Stimulated activated CD8-positive, alpha-beta memory T cell treated with anti-CD3 and anti-CD28 coated beads, Interleukin-7, amount 100 ng/mL, for 24 hours (primary cell): ENCODE measurements at places on chromosomes 11 and 22.

DNA sequence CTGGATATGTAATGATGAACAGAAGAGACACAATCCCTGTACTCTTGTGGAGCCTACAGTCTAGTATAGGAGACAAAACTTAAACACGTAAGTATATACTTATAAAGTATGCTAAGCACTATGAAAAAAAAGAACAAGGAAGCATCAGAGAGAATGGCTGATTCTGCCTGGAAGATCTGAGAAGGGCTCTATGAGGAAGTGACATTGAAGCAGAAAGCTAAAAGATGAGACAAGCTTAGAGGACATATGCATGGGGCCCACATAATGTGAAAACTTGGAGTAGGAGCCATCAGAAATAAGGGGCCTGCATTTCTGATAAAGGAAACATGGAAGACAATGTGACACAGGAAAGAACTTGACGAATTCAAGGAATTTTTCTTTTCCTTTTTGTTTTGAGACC lies 16.6 kb downstream of the SAA1 start:
- DNase-seq, result no peak

GRCh38 chr22:28426346-28427132 lies 253.1 kb downstream of the TTC28 start:
- no peak for DNase-seq

- no peak for DNase-seq
These were observed 41.1 kb upstream of the TPBGL start for GRCh38 chr11:75199412-75199955.

- no peak for DNase-seq
These were observed 149.4 kb downstream of the BRD1 start for GRCh38 chr22:49678137-49678841.

GRCh38 chr11:15636521-15637089 lies 521.9 kb downstream of the INSC start:
- DNase-seq, result no peak

DNA sequence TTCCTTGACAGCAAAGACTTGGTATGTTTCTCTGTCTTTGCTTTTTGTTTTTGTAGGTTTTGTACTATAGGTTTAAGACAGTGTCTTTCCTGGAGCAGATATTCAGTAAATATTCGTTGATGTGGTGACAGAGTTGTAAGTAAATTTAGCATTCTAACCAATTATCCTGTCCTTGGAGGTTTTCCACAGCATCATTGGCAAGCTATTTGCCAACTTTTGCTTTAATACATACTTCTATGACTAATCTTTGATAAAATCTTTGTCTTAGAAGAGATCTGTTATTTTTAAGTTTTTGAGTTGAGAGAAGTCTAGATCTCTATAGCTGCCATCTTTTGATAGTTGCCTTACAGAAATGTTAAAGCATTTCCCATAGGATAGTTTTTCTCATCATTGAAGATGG lies 3.8 kb downstream of the USP47 start:
- no peak for DNase-seq

GRCh38 chr22:36065462-36065774 lies 36.8 kb upstream of the RBFOX2 start:
- DNase-seq, result no peak

DNA sequence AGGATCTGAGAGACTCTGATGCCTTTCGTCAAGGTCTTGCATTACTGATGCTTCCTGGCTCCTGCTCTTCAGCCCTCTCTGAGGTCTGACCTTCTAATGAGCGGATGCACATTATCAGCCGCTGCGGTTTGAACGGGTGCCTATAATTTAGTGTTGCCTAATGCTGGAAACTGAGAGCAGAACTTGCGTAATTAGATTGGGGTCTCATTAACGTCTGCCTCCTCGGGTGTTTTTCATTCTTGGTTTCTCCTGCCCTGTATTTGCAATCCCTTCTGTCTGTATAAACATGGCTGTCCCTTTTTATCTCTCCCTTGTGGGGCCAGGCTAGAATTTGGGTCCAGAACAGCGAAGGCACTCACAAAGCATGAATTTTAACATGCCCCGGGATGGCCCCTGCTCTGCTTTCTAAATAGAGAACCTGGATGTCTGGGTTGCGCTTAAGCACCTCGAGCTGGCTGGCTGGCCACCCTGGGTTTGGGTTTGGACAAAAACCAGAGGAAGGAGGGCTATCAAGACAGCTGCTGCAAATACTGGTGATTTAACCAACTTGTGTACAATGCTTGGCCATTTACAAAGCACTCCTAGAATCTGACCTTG lies 118.6 kb downstream of the TIMP3 start:
- DNase-seq, result no peak

DNA sequence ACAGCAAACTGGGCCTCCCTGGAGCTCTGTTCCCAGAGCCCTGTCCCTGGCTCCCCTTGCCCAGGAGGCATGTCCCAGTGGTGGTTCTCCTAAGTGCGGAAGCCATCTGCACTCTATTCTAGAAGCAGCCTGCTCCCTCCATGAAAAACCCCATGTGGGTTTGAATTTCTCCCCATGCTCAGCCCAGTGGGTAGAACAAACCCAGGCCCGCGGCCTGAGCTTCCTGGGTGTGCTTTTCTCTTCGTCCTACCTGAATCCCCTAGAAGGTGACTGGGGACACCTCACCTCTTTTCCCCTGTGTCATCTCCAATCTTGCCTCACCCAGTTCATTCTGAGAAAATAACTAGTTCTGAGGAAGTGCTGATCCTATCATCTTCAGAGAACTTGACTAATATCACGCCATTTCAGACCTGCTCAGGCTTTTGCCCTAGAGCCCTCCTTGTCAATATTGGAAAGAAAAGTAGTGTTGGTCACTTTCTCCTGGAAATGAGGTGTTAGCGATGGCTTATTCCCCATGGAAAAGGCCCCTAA lies 15.9 kb downstream of the IL10RA start:
- DNase-seq, result no peak

DNA sequence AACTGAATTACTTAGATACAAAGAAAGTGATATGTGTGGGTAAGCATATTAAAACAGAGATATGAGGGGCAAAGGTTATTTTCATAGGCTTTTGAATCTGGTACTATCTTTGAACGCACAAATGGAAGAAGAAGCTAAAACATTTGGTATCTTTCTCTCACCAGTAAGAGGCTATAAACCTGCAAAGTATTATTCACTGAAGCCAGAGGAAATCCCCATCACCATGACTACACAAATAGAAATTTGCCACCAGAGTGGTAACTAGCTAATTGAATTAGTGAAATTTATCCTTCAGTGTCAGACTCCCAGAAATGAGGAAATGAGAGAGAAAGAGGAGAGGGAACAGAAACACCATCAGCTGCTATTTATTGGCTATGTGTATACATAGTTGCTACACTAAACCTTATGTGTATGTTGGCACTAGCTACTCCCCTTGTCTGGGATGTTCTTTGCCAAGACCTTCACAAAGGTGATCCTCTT lies 503.4 kb downstream of the DLG2 start:
- DNase-seq, result no peak

GRCh38 chr11:113896156-113896879 lies 8.3 kb upstream of the HTR3B start:
- DNase-seq, result no peak

- no peak for DNase-seq
These were observed 3.1 kb downstream of the KCNJ5 start for GRCh38 chr11:128894286-128894681.

DNA sequence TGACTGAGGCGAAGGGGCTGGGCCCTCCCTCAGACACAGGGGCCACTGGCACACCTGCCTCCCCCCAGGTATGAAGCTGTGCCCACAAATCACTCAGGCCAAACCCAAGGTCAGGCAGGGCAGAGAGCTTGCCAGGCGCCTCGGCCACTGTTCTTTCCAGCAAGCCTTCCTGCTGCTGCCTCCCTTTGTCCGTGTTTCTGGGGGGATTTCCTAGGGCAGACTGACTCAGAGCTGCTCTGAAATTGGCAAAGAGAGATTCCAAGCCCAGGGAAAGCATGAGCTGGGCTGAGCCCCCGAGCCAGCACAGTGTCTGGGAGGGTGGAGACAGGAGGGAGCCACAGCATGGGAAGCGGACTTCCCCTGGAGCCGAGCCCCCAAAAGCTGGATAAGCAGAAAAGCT lies 33.2 kb downstream of the PPP2R1B start:
- DNase-seq, result no peak

GRCh38 chr11:120332822-120333716 lies 3.1 kb upstream of the ARHGEF12 start:
- DNase-seq, result no peak

- no peak for DNase-seq
These were observed 44.6 kb downstream of the RDX start for GRCh38 chr11:110251836-110252235.

- no peak for DNase-seq
These were observed 122.7 kb downstream of the GRIA4 start for GRCh38 chr11:105732611-105733010.

GRCh38 chr11:9017773-9018172 lies 14.0 kb upstream of the NRIP3 start:
- no peak for DNase-seq

DNA sequence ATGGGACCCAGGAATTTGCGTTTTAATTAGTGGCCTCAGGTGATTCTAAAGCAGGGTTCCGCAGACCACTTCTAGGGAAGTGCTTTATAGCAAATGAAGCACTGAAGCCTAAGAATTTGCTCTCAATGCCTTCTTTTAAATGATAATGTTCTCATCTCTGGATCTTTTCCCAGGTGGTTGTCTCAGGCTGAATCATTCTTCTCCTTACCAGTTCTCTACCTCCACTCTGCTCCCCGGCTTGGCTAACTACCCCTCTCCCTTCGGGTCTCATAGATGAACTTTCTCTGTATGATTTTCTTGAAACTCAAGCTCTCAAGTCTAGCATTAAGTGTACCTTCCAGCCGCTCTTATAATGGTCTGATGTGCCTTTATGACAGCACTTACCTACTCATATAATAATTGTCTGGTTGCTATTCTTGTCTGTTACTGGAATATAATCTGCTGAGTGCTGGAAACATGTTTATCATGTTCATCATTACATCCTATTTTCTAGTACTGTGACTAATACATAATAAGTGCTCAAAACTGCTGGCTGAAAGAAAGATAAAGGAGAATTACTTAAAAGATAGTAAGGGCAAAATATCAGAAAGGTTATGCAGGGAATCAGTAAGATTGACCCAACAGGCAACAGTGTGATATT lies 195.9 kb upstream of the SESN3 start:
- no peak for DNase-seq

DNA sequence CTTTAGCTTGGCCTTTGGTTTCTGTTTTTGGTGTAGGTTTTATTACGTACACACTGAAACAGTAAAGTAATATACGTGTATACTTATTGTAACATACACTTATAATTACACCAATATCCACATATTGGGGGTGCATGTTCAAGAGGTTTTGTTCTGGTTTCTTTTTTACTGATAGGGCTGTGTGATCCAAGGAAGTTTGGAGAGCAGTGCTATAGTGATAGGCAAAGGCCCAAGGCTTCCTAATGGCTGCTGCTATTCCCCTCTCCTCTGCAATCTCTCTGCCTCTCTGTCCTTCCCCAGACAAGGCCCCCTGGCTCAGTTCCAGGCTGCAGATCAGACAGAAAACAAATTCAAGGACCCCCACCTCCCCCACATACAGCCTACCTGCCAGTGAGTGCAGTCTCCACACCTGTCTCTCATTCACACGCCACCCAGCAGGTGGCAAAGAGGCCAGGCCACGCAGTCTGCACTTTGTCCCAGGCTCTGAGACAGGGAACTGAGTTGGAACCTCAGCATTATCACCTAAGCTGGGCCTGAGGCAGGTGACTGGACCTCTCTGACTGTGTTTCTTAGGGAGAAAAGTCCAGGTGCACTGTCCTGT lies 15.1 kb downstream of the TMEM184B start:
- DNase-seq, result no peak

GRCh38 chr11:46270684-46271083 lies 6.8 kb upstream of the CREB3L1 start:
- no peak for DNase-seq

- no peak for DNase-seq
These were observed 114.3 kb downstream of the CD44 start for GRCh38 chr11:35253237-35253636.

DNA sequence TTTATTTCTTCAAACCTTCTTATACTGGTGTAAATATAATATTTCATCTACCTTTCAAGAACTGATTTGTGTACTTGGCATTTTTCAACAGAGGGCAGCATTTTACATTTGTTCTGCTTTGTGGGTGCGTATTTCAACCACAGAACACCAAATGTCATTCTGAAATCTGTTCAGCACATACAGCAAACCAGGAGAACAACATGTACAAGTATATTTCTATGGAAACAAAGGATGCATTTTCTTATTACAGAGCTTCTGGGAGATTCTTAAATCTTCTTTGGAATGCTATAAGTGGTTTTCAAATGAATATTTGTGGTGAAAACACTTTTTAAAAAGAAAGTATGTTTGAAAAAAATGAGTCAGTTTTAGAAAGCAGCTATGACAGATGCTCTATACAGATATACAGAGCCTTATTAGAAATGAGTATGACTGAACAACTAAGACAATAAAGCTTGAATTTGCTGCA lies 946.0 kb downstream of the FAM181B start:
- DNase-seq, result no peak

- no peak for DNase-seq
These were observed 53.1 kb downstream of the APIP start for GRCh38 chr11:34863048-34863447.
